Mesendoderm (in vitro differentiated cells): ENCODE measurements at places on chromosomes 1 and 21.
A peak's percentile ranks its signal among the peaks of the same experiment; 100 is the strongest.

DNA sequence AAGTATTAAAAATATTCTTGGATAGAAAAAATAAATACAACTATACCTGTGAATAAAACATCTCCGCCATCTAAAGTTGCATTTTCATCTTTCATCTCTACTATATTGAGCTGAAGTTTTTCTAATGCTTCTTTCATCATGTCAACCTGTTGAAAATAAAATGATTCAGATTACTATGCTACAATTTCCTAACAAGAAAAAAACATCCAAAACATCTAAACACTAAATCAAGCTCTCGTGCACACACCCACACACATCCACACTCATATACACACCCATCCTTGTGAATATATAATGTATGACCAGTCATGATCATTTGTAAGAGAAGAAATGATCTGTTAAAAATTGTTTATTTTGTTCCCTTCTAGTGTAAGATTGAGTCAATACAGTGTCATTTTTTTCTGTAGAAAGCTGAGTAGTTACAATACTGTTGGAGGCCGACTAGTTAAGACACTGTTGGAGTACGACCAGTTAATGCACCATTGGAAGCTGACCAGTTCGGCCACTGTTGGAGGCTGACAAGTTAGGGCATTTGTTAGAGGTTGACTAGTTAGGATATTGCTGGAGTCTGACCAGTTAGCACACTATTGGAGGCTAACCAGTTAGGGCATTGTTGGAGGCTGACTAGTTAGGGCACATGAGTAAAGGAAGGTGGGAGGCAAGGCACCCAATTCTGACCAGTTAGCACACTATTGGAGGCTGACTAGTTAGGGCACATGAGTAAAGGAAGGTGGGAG is 82.4 kb upstream of the BCL10 start:
- no peak for DNase-seq

DNA sequence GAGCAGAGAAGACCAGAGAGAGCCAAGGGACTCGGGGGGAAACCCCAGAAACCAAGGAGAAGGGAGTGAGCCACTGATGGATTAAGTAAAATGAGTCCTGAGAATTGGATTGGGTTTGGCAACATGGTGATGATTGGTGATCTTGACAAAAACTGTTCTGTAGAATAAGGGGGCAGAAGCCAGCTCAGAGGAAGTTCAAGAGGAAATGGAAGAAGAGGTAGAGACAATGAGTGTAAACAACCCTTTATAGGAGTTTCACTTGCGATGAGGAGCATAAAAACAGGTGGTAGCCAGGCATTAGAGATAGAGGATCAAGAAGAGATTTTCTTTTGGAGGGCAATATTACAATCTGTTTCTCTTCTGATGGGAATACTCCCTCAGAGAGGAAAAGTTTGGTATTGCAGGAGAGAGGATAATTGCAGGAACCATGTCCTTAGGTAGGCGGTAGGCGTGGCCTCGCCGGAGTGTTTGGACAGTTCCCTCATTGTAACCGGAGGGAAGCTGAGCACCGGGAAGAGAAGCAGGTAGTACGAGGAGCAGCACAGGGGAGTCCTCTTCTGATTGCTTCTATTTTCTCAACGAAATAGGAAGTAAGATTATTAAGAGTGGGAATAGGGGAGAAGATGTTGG is 68.4 kb upstream of the TENT5C start:
- DNase-seq = peak; percentile 58

GRCh38 chr1:31510853-31511789 is 65.2 kb upstream of the TINAGL1 start:
- DNase-seq = peak; percentile 72

GRCh38 chr1:221926441-221926840 is 184.6 kb upstream of the DUSP10 start:
- no peak for DNase-seq

GRCh38 chr1:29502911-29503840 is 266.9 kb downstream of the PTPRU start:
- no peak for DNase-seq

GRCh38 chr1:227315629-227316346 is 2.5 kb downstream of the CDC42BPA start:
- DNase-seq = peak; percentile 35

DNA sequence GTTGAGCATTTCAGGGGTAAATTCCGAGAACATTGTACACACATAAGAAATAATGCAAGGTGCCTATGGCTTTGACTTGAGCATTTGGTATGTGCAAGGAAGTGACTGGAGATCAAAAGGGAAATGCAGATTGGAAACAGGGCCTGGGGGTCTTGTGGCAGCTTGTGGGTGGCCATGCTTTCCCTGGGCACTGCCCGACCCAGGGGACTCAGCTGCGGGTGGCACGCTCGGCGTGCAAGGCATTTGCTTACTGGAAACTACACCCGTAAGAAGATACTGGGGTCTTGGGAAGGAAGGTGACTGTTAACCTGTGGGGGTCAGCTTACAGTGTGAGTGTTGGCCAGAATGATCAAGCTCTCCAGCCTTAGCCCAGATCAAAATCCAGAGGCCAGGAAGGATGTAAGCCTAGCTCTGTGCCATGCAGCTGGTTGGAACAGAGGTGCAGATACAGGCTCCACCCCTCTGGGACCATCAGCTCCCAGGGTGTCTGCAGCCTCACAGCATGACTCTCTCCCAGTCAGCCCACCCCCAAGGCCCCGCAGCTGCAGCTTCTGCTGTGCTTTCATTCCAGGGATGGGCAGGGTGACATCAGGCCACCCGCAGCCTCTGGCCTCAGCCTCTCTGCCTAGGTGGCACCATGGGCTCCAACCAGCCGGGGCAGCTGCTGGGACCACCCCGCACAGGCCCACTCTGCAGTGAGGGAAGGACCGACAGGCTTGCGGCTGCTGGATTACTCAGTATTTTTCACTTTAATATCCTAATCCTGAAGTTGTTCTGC is 55.1 kb downstream of the KIF26B start:
- no peak for DNase-seq

GRCh38 chr1:227396539-227397353 is 78.5 kb upstream of the CDC42BPA start:
- no peak for DNase-seq

- DNase-seq = no peak
Observed at GRCh38 chr1:225319871-225320270, 108.0 kb downstream of the LBR start.

- DNase-seq = no peak
Observed at GRCh38 chr1:170415710-170416372, 116.1 kb upstream of the GORAB start.

DNA sequence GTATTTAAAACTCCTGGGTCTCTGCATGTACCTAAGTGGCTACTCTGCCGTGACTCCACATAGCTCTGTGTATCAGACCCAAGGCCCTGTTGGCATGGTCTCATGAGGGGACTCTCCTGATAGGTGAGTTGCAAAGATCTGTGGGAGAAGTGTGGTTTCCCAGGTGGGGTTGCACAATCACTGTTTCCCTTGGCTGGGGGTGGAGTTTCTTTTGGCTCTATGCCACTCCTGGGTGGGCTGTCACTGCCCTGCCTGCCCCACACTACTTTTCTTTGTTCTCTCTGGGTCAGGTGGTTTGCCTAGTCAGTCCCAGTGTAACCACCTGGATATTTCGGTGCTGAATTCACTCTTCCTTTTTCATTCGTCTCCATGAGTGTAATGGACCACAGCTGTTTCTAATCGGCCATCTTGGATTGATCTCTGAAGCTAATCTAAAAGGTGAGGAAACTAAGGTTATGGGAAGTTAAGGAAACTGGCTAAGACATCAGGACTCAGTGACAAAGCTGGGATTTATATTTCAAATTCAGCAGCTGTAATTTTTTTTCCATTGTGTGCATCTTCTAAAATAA is 97.1 kb upstream of the CACYBP start:
- no peak for DNase-seq

DNA sequence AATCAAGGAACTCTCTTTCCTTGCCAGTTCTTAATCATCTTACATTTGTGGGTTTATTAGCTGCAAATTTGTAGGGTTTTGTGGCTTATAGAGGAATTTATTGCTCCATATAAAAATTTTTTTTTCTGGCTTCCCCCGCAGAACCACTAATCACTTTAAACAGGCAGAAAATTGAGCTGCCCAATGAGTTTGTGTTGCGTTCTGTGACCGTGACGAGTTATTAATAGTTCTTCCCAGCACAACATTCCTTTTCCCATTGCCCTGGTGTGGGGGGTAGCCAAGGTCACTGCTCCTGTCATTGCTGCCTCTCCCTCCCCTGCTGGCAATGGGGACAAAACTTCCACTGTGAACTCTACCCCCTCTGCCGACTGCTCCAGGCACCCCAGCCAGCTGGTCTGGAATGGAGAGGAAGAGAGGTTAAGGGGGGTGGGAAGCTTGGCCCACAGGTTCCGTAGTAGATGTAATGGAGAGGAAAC is 55.1 kb downstream of the UBE2T start:
- peak; percentile 19 for DNase-seq

- no peak for DNase-seq
Observed at GRCh38 chr1:192158181-192158580, at the start of gene RGS18. Gene RGS18, plus strand, starts transcription at chr1:192158462. Its CDS starts 176 bp downstream, at chr1:192158638.

DNA sequence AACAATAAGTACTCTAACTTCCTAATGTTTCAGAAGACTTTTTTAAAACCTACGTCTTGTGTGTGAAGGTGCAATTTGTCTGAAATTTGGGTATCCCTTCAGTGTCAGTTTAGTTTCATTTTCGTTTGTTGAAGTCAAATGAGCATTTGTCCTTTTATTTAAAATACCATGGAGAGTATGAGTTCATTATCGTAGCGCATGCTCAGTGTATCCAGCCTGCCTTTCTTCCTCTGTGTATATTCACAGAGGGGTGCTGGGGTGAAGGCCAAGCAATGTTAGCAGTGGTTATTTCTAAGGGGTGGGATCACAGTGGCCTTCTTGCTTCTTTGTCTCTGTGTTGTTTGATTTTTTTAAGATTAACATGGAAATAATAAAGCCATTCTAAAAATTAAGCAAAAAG is 43.2 kb downstream of the CNN3 start:
- DNase-seq = no peak

DNA sequence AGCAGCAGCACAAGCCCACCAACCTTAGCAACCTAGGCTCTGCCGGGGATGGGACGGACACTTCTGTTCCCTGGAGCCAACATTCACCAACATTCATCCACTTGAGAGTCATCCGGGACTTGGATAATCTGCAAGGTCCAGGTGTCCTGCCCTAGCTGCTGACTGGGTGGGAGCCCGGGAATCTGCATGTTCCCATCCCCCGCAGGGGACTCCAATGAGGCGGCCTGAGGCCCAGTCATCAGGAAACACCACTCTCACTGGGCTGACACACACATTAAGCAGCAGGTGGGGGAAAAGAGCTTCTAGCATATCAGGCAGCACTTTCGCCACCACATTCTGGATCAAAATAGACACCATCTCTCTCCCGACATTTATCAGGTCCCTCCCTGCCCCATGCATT is 38.4 kb upstream of the CCSAP start:
- peak; percentile 84 for DNase-seq

DNA sequence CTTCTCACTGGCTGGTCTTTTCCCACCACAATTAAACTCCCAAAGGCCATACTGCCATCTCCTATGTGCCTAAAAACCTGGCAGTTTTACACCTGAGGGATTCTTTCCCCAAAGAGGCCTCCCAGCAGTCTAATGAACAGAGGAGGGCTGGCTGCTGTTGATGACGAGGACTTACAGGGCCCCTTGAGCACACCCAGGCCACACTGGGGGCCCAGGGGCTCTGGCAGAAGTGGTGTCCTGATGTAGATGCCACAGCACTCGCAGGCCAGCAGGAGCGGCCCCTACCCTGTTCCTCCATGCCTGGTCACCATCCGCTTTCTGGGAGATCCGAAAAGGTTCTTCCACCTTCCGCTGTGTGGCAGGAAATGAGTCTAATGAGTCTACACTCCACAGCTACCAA is 24.2 kb downstream of the POFUT2 start:
- DNase-seq = no peak

- no peak for DNase-seq
Observed at GRCh38 chr1:222165629-222166028, 382.3 kb downstream of the HHIPL2 start.

DNA sequence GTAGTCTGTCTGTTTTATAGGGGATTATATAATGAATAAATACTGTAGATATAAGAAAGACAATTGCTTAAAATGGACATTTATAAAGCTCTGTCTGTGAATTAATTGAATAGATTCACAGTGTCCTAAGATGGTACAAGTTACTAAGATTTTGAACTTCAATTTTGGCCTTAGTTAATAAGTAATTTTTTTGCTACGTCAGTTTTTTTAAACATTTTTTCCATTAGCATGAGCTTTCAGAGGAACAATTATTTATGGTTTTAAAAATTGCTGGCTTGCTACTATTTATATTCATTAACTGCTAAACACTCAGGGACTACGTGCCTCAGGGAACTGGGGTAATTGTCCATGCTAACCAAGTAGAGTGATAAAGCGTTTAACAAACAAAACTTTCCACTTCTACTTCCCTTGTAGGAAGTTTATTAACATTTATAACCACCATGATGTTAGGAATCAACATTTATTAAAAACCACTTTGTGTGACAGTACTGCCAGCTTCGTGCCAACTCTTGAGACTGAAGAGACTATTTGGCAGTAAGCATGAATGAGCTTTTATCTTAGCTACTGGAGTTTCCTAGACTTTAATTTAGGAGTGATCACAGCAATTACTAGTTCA is 65.4 kb upstream of the PTGS2 start:
- no peak for DNase-seq

GRCh38 chr21:33948096-33948950 is 32.7 kb upstream of the ATP5PO start:
- DNase-seq = peak; percentile 98
